ENCODE measurements at places on chromosomes 1 and 21.

- DNase-seq: no peak
Measured at GRCh38 chr1:231938211-231938610, 311.6 kb downstream of the DISC1 start.

GRCh38 chr21:33383056-33383888 lies 19.9 kb upstream of the IFNGR2 start:
- peak; percentile 78 for DNase-seq

- no peak for DNase-seq
Measured at GRCh38 chr21:38506661-38507281, 8.5 kb upstream of the ERG start.

DNA sequence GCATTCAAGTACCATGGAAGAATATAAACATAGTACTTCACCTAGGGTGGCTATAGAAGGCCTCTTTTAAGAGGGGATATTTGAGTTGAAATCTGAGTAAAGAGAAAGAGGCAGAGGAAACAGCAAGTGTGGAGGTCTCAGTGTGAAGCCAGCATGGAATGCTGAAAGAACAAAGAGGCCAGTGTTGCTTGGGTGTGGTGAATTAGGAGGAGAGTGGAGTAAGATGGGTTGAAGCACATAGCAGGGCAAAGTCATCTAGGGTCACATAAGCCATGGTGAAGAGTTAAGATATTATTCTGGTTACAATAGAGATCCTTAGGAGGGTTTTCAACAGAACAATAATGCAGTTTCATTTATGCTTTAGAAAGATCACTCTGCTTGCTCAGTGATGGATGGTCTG lies 37.5 kb downstream of the C1orf141 start:
- no peak for DNase-seq

DNA sequence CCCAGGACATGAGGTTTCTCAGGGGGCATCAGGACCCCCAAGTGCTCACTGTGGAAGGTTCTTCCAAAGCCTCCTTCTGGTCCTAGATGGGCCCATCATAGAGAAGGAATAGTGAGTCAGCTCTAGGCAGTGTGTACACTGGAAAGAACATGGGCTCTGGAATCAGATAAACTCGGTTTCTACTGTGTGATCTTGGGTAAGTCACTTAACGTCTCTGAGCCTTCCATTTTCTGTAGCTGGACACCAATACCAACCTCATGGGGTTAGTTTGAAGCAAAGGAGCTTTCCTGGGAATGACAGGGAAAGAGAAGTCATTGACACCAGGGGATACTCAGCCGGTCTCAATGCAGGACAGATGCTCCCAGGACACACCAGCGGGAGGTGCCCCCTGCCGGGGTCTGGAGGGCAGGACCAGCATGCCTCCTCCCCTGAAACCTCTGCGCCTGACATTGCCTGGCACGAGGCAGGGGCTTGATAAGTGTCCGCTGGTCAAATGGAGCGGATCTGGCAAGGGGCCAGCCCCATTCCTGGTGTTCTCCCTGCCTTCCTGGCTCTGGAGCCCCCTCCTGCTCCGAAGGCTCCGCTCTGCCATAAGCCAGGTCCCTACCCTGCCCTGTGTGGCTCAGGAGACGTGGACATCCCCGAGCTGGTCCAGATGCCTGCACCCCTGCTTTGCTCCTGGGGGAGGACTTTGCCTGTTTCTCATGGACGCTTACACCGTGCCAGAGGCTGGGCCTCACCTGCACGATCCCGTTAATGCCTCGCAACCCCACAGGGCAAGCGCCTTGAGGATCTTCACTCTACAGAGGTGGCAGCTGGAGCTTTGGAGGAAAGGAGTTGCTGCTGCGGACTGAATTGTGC lies 52.8 kb downstream of the EDN2 start:
- DNase-seq: no peak

- DNase-seq: no peak
Measured at GRCh38 chr1:207837673-207838072, 73.3 kb downstream of the CD34 start.

DNA sequence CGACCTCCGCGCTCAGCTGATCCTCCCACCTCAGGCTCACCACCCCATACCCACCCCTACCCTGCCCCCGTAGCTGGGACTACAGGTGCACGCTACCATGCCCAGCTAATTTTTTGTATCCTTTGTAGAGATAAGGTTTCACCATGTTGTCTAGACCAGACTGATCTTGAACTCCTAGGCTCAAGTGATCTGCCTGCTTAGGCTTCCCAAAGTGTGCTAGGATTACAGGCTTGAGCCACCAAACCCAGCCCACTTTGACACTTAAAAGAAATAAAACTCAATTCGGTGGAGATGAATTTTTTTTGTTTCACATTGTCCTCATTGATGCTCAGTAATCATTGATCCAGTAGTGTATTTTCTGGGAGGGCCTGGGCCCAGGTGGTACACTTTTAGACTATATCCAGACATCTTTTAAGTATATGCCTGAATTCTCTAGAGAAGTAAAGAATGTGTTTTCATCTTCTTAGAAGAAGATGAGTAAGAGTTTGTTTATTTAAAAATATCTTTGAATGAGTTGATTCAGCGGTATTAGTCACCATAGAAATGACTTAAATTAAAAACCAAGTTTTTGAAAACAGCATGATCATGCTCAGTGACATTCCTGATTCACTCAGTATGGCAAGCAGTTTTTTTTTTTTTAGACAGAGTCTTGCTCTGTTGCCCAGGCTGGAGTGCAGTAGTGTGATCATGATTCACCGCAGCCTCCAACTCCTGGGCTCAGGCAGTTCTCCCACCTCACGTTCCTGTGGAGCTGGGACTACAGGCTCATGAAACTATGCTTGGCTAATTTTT lies 57.8 kb downstream of the EPB41 start:
- no peak for DNase-seq

- no peak for DNase-seq
Measured at GRCh38 chr1:204842892-204843291, 27.8 kb upstream of the NFASC start.

DNA sequence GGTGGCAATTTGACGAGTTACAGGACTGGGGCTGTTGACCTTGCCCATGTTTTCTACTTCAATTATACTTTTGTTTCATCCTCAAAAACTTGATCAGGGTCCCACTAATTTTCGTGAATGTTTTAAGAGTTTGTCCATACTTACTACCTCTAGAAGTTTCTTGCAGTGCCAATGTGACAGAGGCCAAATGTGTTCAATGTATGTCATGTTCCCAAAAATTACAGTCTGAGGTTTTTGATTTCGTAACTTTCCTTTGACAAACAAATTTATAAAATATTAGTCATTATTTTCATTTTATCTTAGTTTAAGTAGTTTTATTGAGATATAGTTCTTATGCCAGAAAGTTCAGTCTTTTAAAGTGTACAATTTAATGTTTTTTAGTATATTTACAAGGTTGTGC lies 15.3 kb downstream of the VPS13D start:
- no peak for DNase-seq

- no peak for DNase-seq
Measured at GRCh38 chr1:32063261-32063681, 9.5 kb upstream of the TMEM39B start.

DNA sequence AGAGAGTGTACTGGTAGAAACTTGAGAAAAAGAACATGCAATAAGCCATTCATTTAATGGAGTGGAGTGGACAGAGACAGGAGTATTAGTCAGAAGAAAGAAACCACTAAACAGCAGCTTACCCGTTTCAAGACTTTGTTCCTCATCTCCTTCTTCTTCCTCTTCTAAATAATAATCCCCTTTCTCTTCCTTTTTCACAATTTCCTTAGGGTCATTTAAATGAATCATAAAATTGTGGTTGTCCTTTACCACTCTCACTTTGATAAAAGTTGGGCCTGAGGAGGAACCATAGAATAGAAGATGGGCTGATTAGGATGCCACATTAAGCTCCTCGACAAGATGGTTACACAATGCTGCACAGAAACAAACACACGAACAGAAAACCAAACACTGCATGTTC lies 109.6 kb downstream of the WDR3 start:
- DNase-seq: no peak

- no peak for DNase-seq
Measured at GRCh38 chr21:32733356-32733755, 5.5 kb upstream of the SYNJ1 start.

GRCh38 chr1:201346337-201346939 lies 31.0 kb downstream of the TNNT2 start:
- no peak for DNase-seq

DNA sequence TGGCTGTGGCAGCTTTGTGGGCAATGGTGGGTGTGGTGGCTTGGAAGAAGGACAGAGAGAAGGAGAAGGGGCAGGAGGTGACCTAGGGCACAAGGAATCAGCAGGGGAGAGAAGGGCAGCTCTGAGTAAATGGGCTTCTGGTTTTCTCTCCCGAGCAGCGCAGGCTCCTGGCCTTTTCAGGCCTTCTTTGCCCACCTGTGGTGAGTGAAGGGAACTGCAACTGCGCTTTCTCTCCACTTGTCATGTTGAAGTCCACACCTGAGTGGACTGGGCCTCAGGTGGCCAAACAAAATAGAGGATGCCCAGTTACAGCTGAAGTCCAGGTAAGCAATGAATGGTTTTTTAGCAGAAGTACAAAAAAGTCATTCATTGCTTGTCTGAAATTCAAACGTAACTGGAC lies 29.4 kb upstream of the KCNA10 start:
- no peak for DNase-seq

DNA sequence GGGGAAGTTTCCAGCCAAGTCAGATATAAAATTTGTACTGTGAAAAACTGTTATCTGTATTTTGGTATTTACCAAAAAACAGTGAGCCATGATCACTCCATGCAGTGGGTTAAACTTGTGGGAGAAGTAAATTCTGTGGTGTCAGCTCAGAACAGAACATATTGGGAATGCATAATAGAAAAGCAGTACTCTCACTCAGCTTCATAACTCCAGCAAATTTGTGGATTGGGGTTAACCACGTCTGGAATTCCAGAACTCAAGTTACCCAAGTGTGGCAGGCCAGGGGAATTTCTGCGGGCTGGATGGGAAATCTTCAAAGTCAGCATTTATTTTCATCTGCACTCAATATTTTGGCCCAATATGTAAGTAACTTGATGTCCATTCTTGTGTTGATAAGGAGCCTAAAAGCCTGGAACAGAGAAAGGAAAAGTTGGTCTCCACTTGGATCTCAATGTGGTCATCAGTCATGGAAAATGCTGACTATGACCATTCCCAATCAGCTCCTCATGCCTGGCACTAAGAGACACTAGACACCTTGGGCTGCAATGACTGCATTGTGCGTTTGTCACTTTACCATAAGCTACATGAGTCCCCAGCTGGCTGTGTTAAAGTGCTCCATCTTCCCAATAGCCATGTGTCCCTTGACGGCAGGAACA lies 39.1 kb upstream of the ENAH start:
- DNase-seq: no peak

DNA sequence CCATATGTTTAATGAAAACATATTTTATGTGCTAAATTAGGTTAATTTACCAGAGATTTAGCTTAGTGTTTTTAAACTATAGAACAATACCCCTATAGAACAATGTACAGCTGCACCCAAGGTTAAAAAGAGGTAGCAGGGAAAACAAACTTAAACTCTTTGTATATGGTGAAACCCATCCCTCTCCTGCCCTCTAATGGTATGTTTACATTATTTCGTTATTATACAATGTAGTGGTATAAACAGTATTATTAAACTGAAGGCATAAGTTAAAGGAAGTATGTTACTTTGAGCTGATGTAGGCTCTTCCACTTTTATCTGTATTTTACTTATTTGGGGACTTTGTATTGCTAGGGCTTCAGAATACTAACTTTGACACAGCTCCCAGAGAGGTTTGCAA lies 16.7 kb upstream of the ZYG11A start:
- DNase-seq: no peak

GRCh38 chr1:185281245-185281644 lies 35.8 kb downstream of the IVNS1ABP start:
- peak; percentile 17 for DNase-seq

DNA sequence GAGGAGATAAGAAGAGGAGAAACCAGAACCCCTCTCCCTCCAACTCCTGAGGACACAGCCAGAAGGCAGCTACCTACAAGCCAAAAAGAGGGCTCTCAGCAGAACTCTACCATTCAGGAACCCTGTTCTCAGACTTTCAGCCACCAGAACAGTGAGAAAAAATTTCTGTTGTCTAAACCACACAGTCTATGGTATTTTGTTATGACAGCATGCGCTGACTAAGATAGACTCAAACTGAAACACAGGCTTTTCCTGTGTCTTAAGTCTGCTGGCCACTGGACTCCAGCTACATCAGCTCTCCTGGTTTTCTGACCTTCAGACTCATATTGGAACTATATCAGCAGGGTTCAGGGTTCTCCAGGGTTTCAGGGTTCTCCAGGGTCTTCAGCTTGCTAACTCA lies 126.5 kb upstream of the TNFSF4 start:
- DNase-seq: no peak

DNA sequence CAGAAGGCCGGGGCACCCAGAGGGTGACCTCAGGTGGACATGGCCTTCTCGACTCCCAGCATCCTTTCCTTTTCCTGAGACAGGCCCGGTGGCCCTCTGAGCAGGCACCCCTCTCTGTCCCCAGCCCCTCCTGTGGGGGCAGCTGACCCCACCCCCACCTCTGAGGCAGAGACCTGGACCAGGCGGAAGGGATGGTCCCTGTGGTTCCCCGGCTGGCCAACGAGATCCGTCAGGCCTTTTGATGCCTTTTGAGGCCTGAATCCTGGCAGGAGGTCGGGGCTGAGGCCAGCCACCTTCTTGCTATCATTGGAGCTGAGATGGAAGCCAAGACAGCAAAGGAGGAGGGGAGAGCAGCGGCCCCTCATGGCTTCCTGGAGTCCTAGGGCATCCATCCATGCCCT lies 50.2 kb upstream of the ACTRT2 start:
- DNase-seq: no peak

- DNase-seq: no peak
Measured at GRCh38 chr21:20998886-20999285, 677 bp downstream of the NCAM2 start.

DNA sequence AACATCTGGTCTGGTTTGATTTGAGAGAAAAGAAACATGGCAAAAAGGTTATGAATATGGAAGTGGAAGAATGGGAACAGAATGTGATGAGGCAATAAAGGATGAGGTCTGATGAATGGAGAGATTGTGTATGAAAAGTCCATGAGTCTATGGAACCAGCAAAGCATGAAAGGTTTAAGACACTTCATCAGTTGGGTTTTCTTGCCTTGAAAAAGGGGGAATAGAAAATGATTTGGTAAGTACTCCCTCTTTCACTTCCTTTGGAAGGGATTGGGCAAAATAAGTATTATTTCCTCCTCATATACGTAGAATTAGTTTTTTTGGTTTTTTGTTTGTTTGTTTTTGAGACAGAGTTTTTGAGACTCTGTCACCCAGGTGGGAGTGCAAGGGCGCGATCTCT lies 155.8 kb downstream of the TRIM33 start:
- DNase-seq: no peak

- no peak for DNase-seq
Measured at GRCh38 chr1:245216366-245217115, 61.8 kb downstream of the KIF26B start.

GRCh38 chr21:40166291-40166843 lies 299.1 kb downstream of the PCP4 start:
- no peak for DNase-seq

GRCh38 chr1:31152181-31152795 lies 86.8 kb upstream of the PUM1 start:
- no peak for DNase-seq
